ENCODE measurements at places on chromosomes 1 and 21. TPM values are rescaled to one million over a fixed set of nuclear protein-coding genes. Genes with fewer than 3 reads are reported as not detected.

DNA sequence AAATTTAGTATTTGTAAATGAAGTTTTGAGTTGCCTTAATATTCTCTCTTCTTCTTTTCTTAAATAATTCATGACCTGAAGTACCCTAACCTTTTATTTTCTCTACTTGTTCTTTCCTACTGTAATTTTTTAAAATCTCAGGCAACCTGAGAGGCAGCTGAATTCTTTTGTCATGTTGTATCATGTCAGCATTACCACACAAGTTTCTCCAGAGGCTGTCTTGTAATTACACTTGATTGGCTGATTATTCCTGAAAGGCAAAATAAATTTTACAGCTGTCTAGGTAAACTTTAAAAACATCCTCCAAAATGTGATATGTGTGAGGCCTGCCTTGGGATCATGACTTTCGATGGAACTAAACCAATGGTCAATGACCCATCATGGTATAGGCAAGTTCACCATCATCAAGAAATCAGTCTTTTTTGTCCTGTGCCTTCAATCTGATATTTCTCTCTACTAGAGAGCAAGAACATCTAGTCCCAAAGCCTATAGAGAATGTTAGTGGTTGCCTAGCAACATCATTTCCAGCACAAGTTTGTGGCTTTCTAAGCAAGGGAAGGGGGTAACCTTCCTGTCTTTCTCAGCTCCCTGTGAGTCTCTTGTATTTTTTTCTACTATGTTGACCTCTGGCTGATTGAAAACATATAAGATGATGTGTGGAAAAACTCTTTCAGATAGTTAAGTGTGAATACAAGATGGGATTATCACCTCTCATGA lies 115.5 kb downstream of the GABPA start:
- H3K27ac ChIP-seq = no peak overlapping the region
- H3K27me3 ChIP-seq = peaks cover 20% of the 10 kb centered on the region
- no peak for DNase-seq
- H3K4me1 ChIP-seq = peaks cover 9% of the 10 kb centered on the region
- H3K4me3 ChIP-seq = no peak overlapping the region
- H3K36me3 ChIP-seq = peaks cover 5% of the 10 kb centered on the region

GRCh38 chr1:156048663-156049258 lies 4.8 kb downstream of the UBQLN4 start:
- no peaks in the 10 kb centered on the region for H3K27me3 ChIP-seq
- H3K4me3 ChIP-seq = no peak overlapping the region
- DNase-seq = no peak
- peaks cover 26% of the 10 kb centered on the region for H3K36me3 ChIP-seq

GRCh38 chr1:109501644-109502363 lies 7.7 kb downstream of the AMIGO1 start:
- H3K36me3 ChIP-seq = peaks cover 26% of the 10 kb centered on the region
- peak overlapping the region; percentile 84 for H3K27ac ChIP-seq
- H3K4me1 ChIP-seq = peaks cover 70% of the 10 kb centered on the region
- no peaks in the 10 kb centered on the region for H3K27me3 ChIP-seq

DNA sequence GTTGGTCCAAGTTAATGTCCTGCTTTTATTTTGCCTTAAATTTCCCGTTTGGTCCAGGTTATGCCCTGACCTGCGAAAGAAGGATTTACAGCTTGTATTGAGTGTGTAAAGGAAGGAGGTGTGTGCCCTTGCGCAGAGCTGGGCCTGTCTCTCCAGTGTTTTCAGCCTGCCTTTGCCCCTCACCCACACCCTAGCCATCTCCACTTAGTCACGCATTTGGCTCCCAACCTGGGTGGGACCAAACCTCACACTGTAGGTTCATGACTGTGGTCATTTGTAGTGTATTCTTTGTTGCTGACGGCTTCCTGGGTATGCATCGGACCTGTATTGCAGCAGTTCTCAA lies 572 bp upstream of the SRSF10 start:
- H3K4me3 ChIP-seq = peak overlapping the region; percentile 91
- no peaks in the 10 kb centered on the region for H3K27me3 ChIP-seq
- peak overlapping the region; percentile 96 for H3K27ac ChIP-seq
- H3K4me1 ChIP-seq = peaks cover 39% of the 10 kb centered on the region
- peaks cover 44% of the 10 kb centered on the region for H3K36me3 ChIP-seq
- DNase-seq = peak; percentile 63

- H3K36me3 ChIP-seq = no peaks in the 10 kb centered on the region
- no peak overlapping the region for H3K4me3 ChIP-seq
- H3K4me1 ChIP-seq = peaks cover 16% of the 10 kb centered on the region
- H3K27ac ChIP-seq = no peak overlapping the region
- no peak for DNase-seq
- H3K27me3 ChIP-seq = peaks cover 9% of the 10 kb centered on the region
Measured at GRCh38 chr1:200130552-200130951, 103.0 kb downstream of the NR5A2 start.

- H3K27ac ChIP-seq = no peak overlapping the region
- peaks cover 10% of the 10 kb centered on the region for H3K4me1 ChIP-seq
- no peaks in the 10 kb centered on the region for H3K27me3 ChIP-seq
- H3K4me3 ChIP-seq = no peak overlapping the region
- DNase-seq = no peak
Measured at GRCh38 chr1:47351305-47351704, 17.7 kb downstream of the CMPK1 start.

DNA sequence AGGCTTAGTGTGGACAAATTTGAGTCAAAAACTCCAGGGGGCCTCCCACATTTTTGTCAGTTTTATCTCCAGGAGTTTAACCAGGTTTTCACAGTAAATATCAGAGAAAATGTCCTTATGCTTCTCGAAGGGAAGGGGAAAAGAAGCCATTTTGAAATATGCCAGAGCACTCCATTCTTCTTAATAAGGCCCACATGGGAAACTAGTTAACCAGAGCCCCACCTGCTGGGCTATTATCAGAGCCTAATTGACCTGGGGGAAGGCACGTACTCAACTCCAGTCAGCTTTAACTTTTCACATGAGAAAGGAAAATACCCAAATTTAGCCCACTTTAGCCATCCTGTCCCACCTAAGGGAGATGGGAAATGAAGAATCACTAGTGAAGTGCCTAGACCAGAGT lies 296.3 kb downstream of the PTBP2 start:
- no peaks in the 10 kb centered on the region for H3K36me3 ChIP-seq
- no peak overlapping the region for H3K4me3 ChIP-seq
- no peak for DNase-seq
- H3K4me1 ChIP-seq = no peaks in the 10 kb centered on the region

DNA sequence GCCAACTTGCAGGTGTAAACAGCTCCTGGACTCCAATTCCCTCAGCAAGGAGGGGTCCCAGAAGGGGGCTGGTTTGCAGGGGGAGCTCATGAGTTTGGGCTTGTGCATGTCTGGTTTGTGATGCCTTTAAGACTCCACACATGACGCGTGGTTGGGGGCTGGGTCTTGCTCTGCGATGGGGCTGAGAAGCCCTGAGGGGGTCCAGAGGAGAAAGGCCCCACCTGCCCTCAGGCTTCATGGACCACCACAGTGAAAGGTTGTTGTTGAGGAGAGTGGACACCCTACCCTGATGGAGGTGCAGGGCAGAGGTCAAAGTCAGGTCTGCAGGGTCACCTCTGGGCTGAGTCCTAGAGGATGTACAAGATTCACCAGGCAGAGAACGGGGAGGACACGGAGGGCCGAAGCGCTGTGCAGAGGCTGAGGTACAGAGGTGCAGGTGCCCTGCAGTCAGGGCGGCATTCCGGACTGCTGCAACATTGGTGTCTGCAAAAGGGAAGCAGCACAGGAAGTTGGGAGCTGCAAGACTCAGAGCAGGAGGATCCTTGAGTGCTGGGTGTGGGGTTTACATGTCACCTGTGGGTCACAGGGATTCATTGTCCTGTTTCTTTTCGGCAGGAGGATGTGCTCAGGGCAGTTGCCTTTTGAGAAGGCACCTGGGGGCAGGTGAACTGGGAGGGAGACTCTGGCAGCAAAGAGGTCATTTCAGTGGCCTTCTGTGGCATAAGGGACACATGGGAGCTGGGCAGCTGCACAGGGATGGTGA lies 399.4 kb downstream of the PTPRU start:
- no peak for DNase-seq
- H3K4me3 ChIP-seq = no peak overlapping the region
- no peaks in the 10 kb centered on the region for H3K36me3 ChIP-seq
- no peaks in the 10 kb centered on the region for H3K4me1 ChIP-seq
- H3K27me3 ChIP-seq = peaks cover 3% of the 10 kb centered on the region

DNA sequence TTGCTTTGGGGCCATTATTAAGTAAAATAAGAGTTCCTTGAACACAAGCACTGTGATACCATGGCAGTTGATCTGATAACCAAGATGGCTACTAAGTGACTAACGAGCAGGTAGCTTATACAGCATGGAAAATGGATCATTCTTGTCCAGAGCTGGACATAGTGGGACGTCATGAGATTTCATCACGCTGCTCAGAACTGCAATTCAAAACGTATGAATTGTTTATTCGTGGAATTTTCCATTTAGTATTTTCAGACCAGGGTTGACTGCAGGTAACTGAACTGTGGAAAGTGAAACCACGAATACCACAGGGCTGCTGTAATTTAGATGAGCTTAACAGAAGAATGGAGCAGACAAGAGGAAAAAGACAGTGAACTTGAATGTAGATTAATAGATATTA lies 38.9 kb downstream of the CCDC18 start:
- peak overlapping the region; percentile 57 for H3K27ac ChIP-seq
- H3K36me3 ChIP-seq = peaks cover 60% of the 10 kb centered on the region
- H3K4me3 ChIP-seq = peak overlapping the region; percentile 39
- peak; percentile 33 for DNase-seq
- H3K27me3 ChIP-seq = no peaks in the 10 kb centered on the region

DNA sequence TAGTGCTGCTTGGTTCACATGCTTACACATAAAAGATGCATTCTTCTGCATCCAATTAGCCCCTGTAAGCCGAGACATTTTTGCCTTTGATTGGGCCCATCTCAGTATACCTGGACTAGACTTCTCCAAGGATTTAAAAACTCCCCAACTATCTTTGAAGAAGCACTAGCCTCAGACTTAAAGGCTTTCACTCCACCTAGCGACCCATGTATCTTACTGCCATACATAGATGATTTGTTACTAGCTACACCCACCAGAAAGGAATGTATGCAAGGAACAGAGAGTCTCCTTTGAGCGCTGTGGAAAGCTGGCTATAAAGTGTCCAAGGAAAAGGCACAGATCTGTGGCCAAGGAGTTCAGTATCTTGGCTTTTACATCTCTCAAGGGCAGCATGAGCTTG lies 91.7 kb downstream of the LIPI start:
- H3K4me3 ChIP-seq = no peak overlapping the region
- H3K36me3 ChIP-seq = peaks cover 5% of the 10 kb centered on the region
- H3K27me3 ChIP-seq = no peaks in the 10 kb centered on the region
- DNase-seq = no peak
- H3K27ac ChIP-seq = no peak overlapping the region

- no peaks in the 10 kb centered on the region for H3K36me3 ChIP-seq
Measured at GRCh38 chr1:110538921-110539320, 19.9 kb upstream of the KCNA10 start.

- H3K36me3 ChIP-seq = peaks cover 10% of the 10 kb centered on the region
- no peaks in the 10 kb centered on the region for H3K27me3 ChIP-seq
- DNase-seq = no peak
- peak overlapping the region; percentile 88 for H3K27ac ChIP-seq
- H3K4me1 ChIP-seq = peaks cover 79% of the 10 kb centered on the region
Measured at GRCh38 chr1:226656201-226656600, 82.9 kb downstream of the ITPKB start.

DNA sequence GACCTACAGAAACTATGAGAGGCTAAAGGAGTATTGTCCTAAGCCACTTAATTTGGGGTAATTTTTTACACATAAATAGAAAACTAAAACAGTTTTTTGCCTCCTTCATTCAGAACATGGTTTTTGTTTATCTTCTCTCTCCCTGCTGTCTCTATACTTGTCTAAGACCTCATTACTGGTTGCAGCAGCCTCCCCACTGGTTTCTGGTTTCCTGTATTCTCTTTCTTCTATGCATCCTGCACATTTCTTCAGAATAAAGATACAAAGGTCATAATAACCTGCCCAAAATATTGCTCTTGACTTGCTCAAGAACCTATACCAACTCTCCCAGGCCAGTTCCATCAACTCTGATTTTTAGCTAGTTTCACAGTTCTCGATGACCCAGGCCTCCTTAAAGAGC lies 19.8 kb upstream of the BOLA1 start:
- H3K36me3 ChIP-seq = no peaks in the 10 kb centered on the region
- peak overlapping the region; percentile 31 for H3K4me3 ChIP-seq
- H3K4me1 ChIP-seq = peaks cover 29% of the 10 kb centered on the region
- no peaks in the 10 kb centered on the region for H3K27me3 ChIP-seq
- DNase-seq = peak; percentile 46

- H3K27me3 ChIP-seq = no peaks in the 10 kb centered on the region
- no peak overlapping the region for H3K4me3 ChIP-seq
- no peaks in the 10 kb centered on the region for H3K4me1 ChIP-seq
Measured at GRCh38 chr1:163056831-163057230, 12.3 kb upstream of the RGS4 start.

DNA sequence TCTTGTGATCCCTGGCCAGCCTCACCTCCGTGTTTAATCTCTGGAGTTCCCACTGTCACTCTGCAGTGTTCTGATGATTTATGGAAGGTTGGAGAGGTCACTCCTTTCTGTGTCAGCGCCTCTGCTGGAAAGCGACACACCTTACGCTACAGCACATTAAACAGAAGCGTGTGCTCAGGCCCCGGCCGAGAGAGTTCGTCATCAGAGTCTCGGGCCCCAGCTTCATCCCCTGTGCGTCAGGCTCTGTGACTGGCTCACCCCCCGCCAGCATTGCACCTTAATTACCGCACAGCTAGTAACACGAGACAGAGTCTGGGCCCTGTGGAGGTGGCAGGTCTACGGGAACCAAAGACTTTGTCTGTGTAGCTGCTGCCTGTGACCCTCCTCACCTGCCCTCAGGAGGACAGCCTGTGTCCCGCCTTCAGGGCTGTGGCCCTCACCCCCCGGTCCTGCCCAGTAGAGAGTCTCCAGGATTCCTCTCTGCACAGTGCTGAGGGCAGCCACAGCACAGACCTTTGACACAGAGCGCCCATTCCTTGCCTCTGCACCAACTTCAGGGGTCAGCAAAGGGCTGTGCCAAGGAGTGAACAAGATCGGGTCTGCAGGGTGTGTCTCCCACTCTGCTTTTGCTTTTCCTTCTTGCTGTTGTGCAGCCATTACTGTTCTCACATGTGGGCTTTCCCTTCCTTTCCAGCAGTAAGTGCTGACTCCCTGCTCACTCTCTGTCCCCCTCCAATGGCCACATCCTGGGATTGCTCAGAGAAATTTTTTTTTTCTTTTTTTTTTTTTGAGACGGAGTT lies 157.6 kb downstream of the PGBD5 start:
- peaks cover 10% of the 10 kb centered on the region for H3K36me3 ChIP-seq
- H3K27ac ChIP-seq = no peak overlapping the region
- H3K4me3 ChIP-seq = no peak overlapping the region
- no peak for DNase-seq
- H3K4me1 ChIP-seq = peaks cover 28% of the 10 kb centered on the region

GRCh38 chr1:229689904-229690303 lies 63.9 kb downstream of the URB2 start:
- H3K27me3 ChIP-seq = peaks cover 19% of the 10 kb centered on the region
- H3K36me3 ChIP-seq = peaks cover 3% of the 10 kb centered on the region
- no peak overlapping the region for H3K4me3 ChIP-seq
- H3K27ac ChIP-seq = no peak overlapping the region
- peaks cover 11% of the 10 kb centered on the region for H3K4me1 ChIP-seq

AK5 gene
- 0.86 TPM for total RNA-seq

LAMC1 gene
- total RNA-seq = not detected

CCDC181 gene
- total RNA-seq = not detected

BARHL2 gene
- total RNA-seq = not detected

RNF186 gene
- not detected for total RNA-seq

PPP1R12B gene
- 20.0 TPM for total RNA-seq

LRRC71 gene
- total RNA-seq = not detected

PLPP3 gene
- total RNA-seq = not detected

VANGL1 gene
- total RNA-seq = 17.5 TPM

CD2 gene
- total RNA-seq = 329 TPM

FMOD gene
- 0.23 TPM for total RNA-seq

OLFM3 gene
- not detected for total RNA-seq

GPR25 gene
- total RNA-seq = not detected

PHTF1 gene
- 22.1 TPM for total RNA-seq

OLIG2 gene
- not detected for total RNA-seq

KCNQ4 gene
- 0.60 TPM for total RNA-seq

HOOK1 gene
- 1.6 TPM for total RNA-seq

BMP8B gene
- total RNA-seq = 0.60 TPM

Measured in activated CD4-positive, alpha-beta memory T cell treated with anti-CD3 and anti-CD28 coated beads, Interleukin-2, amount 10 ng/mL, durations not matched to agents 7 days and 5 days (primary cell).